Mesendoderm (in vitro differentiated cells): ENCODE measurements at places on chromosomes 16 and 17.

DNA sequence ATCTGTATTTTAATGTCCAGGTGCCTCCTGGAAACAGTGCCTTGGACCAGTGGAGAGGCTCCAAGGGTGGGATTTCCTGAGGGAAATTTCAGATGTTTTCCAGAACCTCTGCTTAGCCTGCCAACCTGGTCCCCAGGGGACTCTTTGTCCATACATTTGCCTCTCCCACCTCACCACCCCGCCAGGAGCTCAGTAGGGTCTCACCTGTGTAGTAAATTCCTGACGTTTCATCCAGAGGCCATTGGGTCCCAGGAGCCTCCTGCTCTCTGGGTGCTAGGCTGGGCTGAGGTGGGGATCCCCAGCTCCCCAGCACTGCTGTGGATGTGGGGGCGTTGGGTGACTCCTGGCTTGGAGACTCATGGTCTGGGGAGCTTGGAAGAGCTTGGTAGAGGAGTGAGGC lies 2.7 kb downstream of the NLRP1 start:
- DNase-seq = no peak

DNA sequence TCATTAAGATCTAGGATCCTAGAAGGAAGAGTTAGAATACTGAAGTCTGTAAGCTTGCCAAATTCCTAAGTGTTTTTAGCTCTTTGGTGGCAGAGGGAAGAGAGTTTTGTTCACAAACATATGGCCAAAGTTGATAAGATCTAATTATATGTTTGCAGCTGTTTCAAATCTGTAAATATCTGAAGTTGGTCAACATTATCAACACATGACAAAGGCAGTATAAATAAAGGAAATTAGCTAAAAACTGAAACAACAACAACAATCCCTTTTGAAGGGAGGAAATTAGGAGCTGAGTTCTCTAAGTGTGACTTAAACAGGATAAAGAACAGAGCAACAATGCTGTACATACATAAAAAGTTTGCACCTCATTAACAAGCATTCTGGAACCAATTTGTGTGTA lies 208.7 kb downstream of the KCNJ2 start:
- DNase-seq = no peak

- no peak for DNase-seq
Measured at GRCh38 chr16:57577691-57578224, 35.3 kb downstream of the ADGRG5 start.

DNA sequence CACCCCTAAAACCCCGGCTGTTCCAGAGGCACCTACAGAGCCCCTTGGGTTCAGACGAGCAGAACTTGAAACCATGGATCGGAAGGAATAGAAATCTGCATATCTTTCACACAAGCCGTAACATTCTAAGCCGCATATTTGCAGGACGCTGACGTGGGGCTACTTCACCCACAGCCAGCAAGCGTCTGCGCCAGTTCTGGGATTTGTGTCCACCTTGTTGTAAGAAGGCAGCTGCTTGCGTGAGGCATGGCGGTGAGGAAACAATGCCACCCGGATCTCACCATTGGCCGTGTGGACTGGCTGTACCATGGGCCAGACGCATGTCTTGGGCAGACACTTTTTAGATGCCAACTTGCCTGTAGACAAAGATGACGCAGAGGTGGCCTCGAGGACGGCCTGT lies 34.5 kb downstream of the TNFRSF13B start:
- DNase-seq = no peak

DNA sequence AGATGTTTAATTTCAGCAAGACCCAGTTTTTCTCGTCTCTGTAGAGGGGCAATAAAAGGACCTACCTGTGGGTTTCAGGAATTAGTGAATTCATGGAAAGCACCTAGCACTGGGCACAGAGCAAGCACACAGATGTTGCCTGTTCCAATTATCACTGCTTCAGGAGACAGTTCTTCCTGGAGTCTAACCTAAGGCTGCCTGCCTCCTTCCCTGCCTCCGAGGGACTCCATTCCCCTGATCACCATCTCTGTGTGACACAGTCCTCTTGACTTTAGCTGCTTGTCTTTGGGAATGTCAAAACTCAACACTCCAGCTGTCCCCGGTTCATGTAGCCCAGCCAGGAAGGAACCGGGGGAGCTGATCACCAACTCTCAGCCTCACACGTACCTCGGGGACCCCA lies 474.9 kb downstream of the SLC39A11 start:
- no peak for DNase-seq

DNA sequence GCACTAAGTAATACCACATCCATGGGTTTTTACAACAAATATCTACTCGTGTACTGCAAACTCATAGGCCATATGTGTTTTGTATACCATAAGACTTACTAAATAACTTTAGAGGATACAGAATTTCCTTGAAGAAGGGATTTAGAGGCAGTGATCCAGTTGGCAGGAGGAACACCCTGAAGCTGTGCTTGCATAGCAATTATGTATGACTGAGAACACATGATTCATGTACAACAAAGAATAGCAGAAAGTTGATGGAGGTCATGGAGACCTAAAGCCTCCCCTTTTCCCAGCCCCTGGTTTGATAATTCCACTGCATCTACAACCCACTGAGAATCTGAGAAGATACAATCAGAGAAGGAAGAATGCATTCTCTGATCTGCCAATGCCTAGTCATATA lies 83.8 kb upstream of the PMFBP1 start:
- no peak for DNase-seq

GRCh38 chr17:16980813-16981731 lies 9.2 kb upstream of the TNFRSF13B start:
- peak; percentile 14 for DNase-seq

DNA sequence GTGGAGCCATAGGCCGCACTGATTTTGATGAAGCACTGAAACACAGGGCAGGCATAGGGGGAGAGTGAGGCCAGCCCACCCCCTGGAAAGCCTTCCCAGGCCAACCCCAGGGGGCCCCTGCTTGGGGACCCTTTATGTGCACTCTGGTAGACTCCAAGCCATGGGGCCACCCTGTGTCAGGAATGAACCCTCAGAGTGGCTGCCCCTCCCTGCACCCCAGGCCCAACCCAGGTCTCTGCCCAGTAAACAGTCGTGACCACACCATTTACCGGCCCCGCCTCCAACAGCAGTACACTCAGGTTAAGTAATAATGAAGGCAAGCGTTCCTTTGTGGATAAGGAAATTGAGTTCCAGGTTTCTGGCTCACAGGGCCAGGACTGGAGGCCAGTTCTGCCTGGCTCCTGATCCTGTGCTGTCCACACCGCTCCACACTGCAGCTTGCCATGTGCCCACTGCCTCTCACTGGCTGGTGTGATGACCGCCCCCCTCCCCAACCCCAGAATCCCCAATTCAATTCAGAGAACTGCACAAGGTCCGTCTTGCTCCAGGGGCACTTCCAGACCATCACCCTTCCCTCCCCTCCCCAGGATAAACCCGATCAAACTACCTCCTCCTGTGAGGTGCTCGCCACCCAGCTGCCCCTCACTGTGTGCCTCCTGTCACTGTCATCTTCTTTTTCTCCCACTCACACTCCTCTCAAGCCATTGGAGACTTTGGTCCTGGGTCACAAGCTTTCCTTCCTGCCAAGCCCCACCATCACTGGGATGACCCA lies 13.6 kb downstream of the PIMREG start:
- DNase-seq = no peak
